ENCODE measurements at places on chromosomes 7 and 10.

DNA sequence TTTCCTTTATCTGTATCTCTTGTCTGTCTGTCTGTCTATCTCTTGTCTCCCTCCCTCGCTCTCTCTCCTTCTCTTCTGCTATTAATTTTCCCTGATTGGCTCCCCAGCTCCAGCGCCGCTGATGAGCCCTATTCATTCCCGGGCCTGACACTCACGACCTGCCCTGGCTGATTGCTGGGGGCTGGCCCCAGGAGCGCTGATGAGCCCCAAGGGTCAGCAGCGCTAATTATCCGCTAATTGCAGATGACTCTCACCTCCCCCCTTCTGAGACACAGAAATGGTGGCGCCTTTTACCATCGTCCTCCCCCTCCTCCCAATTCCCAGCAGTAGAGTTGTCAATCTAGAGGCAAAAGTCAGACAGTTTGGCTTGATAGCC, 1.3 kb upstream of the GBX1 start:
- no peak for DNase-seq

- DNase-seq: no peak
Observed at GRCh38 chr7:137695942-137696341, 150.8 kb downstream of the DGKI start.

- DNase-seq: no peak
Observed at GRCh38 chr7:88355011-88355410, 48.3 kb upstream of the STEAP4 start.

GRCh38 chr10:123512901-123513775, 153.0 kb upstream of the GPR26 start:
- DNase-seq: no peak

DNA sequence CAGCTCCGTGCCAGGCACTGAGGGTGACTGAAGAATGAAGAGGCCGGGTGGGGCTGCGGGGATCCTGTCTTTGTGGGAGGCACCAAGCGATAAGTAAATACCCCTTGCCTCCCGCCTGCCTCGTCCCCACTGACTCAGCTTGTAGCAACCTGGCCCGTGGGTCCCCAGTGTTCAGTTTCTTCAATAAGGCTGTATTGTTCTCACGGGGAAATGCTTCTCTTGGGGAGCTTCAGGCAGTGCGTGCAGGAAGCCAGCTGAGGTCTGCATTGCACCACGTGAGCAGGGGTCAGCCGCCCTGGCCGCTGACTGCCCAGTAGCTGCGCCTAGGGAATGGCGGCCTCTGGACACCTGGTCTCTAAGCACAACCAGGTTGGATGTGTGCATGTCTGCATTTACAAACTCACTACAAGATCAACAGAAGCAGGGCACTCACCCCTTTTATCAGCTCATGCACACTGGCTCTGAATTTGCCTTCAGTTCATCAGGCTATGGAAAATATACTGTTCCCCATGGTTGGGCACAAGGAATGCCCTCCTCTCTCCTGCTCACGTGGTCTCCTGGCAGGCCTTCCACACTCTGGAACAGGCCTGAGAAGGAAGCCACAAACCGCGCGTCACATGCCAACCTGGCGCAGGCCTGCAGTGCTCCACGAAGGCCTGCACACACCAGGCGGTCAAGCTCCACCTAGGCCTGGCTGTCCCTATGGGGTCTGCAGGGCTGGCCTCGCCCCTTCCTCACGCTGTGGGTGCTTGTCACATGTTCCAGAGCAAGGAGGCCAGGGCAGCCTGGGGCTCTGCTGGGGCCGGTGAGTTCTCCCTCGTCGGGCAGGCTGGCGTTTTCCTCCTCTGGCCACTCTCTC, 135.7 kb upstream of the RNF32 start:
- no peak for DNase-seq

DNA sequence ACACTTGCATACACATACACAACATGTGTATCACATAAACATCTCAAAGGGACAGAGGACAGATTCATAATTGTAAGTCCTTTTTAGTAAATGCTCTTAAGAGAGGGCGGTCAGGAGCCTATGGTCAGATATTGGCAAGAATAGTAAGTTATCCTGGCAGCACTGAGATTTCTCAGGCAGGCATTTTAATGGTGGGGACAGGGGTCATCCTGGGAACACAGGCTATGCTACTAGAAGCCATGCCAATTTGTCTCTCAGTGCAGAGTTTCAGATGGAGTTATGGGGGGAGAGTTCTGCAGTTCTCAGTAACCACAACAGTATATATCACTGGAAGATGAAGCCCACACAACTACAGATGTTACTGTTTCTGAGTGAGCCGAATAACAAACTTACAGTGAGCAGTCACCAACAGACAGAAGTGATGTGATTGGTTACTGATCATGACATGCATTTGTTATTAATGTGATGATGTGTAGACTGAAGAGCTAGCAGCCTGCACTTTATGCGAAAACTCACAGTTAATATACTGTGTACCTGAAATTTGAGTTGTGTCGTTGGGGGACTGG, 16.4 kb downstream of the ZNF487 start:
- DNase-seq: no peak

DNA sequence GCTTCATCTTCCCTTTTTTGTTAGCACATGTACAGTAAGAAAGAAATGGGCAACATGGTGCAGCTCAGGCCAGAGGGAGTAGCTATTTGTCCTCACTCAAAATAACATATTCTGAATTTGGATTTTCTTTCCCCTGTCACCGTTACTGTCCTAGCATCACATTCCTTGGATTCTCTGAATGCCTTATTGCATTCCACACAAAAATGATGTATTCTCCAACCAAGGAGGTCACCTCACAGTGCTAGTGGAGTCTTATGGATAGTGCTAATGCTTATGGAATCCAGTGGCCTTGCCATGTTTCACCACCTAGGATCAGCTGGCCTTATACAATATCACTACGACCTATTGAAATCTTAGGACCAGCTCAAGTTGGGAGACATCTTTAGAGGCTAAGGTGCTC, 7.2 kb downstream of the PRSS58 start:
- DNase-seq: no peak

GRCh38 chr10:64463406-64463805, 942.2 kb downstream of the REEP3 start:
- no peak for DNase-seq
